Activated T-cell treated with anti-CD3 and anti-CD28 coated beads, Interleukin-2, amount 50 U/mL, for 4 hours (primary cell): ENCODE measurements at places on chromosomes 4 and X. TPM values are rescaled to one million over a fixed set of nuclear protein-coding genes. Genes with fewer than 3 reads are reported as not detected.

The SPANXA2 gene
- total RNA-seq: not detected

The ARAF gene
- total RNA-seq: 93.0 TPM

The GIMD1 gene
- not detected for total RNA-seq

The GLRA2 gene
- total RNA-seq: not detected

The RELL1 gene
- total RNA-seq: 9.0 TPM

The PPP3CA gene
- total RNA-seq: 6.7 TPM

The STATH gene
- total RNA-seq: not detected

The XG gene
- total RNA-seq: not detected

The PDZD4 gene
- 1.4 TPM for total RNA-seq

The NDNF gene
- not detected for total RNA-seq

The YIPF7 gene
- not detected for total RNA-seq

The BEX5 gene
- 1.9 TPM for total RNA-seq

The CYBB gene
- total RNA-seq: 3.5 TPM

The GAGE2A gene
- 0.55 TPM for total RNA-seq

The MAGEA1 gene
- total RNA-seq: not detected

The MXRA5 gene
- 0.03 TPM for total RNA-seq

The CFAP97 gene
- total RNA-seq: 44.4 TPM

The TXK gene
- 5.9 TPM for total RNA-seq

The SCLT1 gene
- 10.8 TPM for total RNA-seq

The MAGEB1 gene
- not detected for total RNA-seq

The MORC4 gene
- total RNA-seq: 5.3 TPM

The ERVMER34-1 gene
- total RNA-seq: 0.30 TPM

The ATP10D gene
- 1.7 TPM for total RNA-seq

The BMX gene
- not detected for total RNA-seq

The LONRF3 gene
- 7.3 TPM for total RNA-seq

The CFAP47 gene
- not detected for total RNA-seq

The CXCL11 gene
- 0.37 TPM for total RNA-seq

The EMCN gene
- not detected for total RNA-seq
